ENCODE measurements at places on chromosomes 3 and 15.

DNA sequence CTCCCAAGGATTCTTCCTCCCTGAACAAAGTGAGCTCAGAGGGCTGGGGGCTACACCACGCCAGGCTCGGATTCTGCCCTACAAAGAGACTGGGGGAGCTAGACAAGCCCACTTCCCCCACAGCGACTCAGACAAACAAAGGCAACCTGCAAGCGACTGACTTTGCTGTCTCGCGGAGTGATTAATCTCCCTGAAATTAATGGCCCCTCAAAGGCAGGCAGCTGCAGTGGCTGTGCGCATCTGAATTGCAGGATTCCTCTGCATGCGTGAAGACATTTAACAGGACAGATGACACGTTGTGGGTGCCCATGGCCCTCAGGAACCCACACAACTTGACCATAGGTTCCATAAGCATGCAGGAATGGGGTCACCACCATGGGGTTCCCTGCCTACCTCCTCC, 18.4 kb downstream of the CTXND1 start:
- no peak for DNase-seq

DNA sequence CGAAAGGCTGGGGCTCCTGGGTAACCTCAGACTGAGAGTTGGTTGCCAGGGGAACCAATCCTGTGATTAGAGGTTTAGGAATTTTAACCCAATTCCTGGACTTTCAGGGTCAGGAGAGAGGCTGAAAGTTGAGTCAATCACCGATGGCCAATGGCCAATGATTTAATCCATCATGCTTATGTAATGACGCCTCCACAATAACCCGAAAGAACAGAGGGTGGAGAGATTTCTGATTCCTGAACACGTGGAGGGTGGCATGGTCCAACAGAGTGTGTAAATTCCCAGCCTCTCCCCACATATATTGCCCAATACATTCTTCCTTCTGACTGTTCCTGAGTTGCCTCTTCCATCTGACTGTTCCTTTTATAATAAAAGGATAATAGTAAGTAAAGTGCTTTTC, 137.2 kb upstream of the CBLB start:
- no peak for DNase-seq

DNA sequence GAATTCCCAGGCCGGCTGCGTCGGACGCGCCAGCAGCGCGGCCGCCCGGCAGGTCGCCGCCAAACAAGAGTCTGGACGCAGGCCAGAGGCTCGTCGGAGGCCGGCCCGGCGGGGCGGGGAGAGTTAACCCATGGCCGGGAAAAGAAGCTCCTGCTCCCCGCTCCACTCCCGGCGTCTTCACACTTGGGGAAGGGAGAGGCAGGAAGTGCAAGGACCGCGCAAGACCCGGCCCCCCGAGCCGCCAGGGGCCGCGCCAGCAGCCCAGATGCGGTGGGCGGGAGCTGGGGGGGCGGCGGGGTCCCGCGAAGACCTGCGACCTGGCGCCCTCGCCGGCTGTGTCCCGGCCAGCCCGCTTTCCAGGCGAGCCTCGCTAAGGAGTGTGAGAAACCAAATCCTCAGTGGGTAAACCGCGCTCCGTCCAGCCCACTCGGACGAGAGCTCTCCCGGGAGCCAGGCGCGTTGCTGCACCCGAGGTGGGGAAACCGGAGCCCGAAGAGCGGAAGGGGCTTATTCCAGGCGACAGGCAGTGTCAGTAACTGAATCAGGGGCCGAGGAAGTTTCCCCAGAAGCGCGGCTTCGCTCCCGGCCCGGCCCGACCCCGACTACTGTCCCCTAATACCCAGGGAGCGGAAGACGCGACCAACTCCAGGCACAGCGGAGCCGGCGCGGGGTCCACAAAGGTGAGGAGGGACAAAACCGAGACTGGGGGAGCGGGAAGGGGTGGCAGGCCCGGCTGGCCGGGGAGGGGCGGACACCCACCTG, 721 bp downstream of the ADAMTS7 start:
- DNase-seq = no peak

DNA sequence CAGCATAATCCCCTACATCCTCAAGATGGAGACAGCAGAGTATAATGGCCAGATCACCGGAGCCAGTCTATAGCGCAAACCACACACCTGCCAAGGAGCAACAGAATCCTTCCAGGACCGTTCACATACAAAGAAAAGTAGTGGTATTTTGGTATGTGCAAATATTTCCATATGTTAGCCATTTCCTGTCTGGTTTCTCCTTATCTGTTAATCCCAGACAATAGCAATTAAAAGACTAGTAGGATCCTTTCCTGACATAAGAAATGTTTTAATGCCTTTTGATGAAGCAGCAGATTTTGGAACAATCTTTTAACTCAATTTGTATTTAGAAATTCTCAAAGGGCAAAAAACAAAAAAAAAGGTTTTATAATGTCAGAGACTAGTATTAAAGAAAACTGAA, 22.2 kb downstream of the MRPS25 start:
- no peak for DNase-seq

DNA sequence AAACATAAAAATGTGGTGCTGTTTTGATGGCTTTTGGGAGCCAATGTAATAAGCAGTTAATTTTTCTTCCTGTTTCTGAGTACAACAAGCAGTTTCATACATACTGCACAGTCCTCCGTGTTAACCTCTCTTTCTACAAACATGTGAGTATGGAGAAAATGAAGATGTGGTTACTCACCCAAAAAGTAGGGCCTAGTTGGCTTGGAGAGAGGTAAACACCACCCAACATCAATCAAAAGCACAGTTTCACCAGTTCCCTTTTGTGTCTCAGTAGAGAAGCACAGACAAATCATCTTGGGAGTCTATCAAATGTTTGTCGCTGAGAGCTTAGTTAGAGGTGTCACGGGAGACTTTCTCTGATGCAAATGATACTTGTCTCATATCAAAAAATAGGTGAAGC, 320.2 kb downstream of the UNC13C start:
- DNase-seq = no peak

- DNase-seq = no peak
These were observed 454.7 kb downstream of the PYDC2 start for GRCh38 chr3:191915712-191916111.

DNA sequence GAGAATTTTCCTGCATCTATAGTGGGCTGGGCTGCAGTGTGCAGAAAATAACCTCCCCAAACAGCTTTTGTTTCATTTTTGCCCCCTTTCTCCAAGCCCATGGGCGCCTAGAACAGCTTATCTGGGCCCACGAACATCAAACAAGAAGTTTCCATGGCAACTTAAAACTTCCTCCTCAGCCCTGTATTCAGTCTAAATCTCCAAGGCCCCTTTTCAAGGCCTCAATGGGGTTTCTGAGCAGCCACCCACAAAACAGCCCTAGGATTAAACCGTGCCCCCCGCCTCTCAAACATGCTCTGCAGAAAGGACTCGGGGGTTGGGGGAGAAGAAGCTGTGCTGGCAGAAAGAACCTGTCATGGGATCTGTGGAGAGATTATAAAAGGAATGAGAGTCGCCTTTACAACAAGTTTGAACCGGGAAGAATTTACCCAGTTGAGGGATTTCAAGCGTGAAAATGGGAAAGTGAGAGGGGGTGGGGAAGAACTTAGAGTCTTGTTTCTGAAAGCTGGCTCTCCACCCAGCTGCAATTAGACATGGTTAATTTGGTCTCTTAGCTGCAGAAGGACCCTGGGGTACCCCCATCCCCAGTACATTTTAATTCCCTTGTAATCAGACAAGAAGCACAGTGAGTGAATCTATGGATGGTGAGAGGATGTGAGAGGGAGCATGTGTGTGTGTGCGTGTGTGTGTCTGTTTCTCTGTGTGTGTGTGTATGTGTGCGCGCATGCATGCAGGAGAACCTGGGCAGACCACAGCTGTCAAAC, 4.3 kb upstream of the FAM107A start:
- no peak for DNase-seq

DNA sequence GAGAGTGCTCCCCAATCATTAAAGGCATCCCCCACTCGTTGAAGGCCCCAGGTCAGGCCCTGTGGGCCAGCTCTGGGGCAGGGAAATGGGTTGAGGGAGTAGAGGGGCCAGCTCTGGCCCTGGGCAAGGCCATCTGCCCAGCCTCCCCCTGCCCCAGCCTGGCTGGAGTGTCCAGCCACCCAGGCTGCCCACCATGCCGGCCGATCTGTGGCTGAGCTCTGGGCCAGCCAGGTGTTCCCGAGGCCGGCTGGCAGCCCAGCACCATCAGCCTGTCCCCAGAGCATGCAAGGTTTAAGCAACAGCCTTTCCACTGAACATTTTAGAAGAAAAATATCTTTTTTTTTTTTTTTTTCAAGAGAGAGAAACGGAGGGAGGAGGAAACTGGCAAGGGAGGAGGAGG, 62.8 kb upstream of the LINGO1 start:
- no peak for DNase-seq

DNA sequence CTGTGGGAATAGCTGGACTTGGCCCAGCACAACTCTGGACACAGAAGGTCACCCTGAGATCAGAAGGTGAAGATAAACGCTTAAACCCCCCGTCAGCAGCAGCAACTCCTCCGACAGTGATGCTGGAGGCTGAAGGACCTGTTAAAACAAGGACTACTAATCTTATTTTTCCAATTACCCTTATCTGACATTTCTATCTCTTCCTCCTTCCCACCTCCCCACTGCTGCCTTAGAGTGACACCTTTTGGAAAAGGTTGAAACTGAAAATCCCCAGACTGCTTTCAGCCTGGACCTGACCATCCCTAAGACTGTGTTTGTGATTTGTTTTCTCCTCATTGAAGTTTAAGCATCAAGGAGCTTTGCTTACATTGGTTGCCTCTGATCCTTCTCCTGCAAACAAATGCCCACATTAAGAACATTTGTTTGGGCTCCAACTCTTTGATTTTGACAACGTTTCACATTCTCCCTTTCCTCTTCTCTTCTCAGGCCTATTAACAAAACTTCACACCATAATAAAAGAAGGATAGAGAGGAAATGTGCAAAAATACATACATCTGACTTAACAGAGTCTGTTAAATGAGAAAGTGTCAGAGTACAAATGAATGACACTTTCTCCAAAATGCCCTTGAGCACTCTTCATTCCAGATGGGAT, 410.6 kb upstream of the WNT5A start:
- no peak for DNase-seq

GRCh38 chr3:124928333-124929202, 6.0 kb downstream of the MUC13 start:
- DNase-seq = peak; percentile 66

DNA sequence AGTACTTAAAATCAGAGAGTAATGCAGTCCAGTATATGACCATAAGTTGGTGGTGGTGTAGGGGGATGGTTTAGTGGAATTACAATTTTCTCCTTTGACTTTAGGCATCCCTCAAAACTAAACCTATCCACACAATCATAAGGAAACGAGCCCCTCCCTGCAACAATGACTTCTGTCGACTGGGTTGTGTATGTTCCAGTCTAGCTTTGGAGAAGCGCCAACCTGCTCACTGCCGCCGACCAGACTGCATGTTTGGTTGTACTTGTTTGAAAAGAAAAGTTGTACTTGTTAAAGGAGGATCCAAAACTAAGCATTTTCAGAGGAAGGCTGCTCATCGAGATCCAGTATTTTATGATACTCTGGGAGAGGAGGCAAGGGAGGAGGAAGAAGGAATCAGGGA, 52.8 kb downstream of the MGA start:
- DNase-seq = no peak

DNA sequence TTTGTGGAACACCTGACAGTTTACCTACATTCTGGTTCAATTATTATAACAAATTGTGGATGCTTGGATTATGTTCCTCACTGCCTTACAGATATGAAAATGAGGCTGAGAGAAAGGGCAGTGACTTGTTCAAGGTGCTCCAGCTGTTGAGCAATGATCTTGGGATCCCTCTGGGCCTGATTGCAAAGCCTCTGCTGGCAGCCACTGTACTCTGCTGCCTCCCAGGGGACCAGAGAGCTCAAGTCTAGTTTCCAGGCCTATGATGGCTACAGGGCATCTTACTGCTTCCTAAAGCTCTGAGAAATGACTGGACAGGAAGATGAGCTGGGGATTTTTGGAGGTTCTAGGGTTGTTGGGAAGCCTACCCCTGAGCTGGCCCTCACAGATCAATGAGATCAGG, 2.3 kb upstream of the SHC4 start:
- no peak for DNase-seq

DNA sequence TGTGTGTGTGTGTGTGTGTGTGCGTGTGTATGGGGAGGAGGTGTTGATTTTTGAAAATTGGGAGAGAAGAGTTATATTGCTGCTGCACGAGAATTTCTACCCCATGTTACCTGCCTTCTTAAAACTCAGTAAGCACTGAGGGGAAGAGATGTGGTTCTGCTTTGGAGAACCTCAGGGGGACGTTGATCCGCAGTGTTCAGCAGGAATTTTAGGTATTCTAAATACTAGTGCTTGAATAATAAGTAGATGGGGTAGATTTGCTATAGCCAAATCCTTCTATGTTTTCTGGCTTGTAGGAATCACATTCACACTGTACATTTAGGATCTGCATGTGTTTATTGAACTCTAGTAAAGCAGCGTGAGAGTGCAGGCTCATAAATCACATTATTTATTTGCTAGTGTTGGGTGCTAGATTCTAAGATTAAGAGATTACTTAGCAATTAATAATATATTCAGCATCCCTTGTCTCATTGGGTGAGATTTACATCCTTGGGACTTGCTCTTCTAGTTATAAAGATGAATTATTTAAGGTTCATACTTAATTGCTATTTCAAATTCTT, 268.1 kb downstream of the MFSD1 start:
- DNase-seq = no peak

DNA sequence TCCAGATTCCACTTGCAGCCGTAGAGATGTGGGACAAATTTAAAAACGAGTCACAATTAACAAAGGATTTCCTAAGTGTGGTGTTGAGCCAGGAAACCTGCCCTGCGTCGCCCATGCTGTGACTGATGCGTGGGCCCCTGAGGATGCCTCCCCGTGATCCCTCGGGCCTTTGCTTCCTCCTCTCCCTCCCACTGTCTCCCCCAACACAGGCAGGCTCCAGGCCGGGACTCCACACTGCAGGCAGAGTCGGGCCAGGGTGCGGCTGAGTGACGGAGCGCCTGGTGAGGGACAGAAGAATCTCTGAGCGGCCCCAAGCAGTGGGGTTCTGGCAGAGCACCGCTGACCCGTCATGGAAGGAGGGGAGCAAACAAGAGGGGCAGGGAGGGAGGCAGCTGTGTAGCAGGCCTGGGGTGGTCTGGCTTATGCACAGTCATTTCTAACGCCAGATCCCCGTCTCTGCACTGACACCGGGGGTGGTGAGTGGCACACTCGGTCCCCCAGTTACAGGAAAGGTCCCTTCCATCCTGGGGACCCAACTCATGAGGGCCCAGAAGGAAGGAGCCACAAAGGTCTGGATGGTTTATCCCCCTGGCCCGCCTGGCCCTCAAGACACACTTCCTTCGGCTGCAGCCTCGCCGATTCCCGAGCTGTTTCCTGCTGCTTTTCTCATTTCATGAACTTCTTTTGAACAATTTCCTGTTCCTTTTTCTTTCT, 91.0 kb downstream of the XXYLT1 start:
- DNase-seq = no peak

Data from MM.1S (cell line).